ENCODE measurements at places on chromosomes 2 and 18. TPM values are rescaled to one million over a fixed set of nuclear protein-coding genes. Genes with fewer than 3 reads are reported as not detected.

The ZNF396 gene
- total RNA-seq: 0.53 TPM

The PAX8 gene
- total RNA-seq: not detected

The IL36A gene
- not detected for total RNA-seq

The SGPP2 gene
- 6.5 TPM for total RNA-seq

The CYTIP gene
- 1.9 TPM for total RNA-seq

The PLA2R1 gene
- 1.5 TPM for total RNA-seq

The GNAL gene
- 2.1 TPM for total RNA-seq

The G6PC2 gene
- total RNA-seq: not detected

The UGT1A5 gene
- not detected for total RNA-seq

The COL6A3 gene
- total RNA-seq: 222 TPM

The PRKAG3 gene
- 0.09 TPM for total RNA-seq

The IL1RL2 gene
- not detected for total RNA-seq

The WNT6 gene
- total RNA-seq: 0.61 TPM

The MYO7B gene
- total RNA-seq: 1.2 TPM

The CHRND gene
- not detected for total RNA-seq

The SCN9A gene
- total RNA-seq: 0.92 TPM

The CPLX4 gene
- not detected for total RNA-seq

The SERPINB13 gene
- not detected for total RNA-seq

The ELMOD3 gene
- total RNA-seq: 8.7 TPM

The ESPNL gene
- 0.42 TPM for total RNA-seq

The RUFY4 gene
- not detected for total RNA-seq

The DSG4 gene
- total RNA-seq: not detected

The RSAD2 gene
- total RNA-seq: 5.0 TPM

The RAPH1 gene
- 17.9 TPM for total RNA-seq

The UGT1A10 gene
- not detected for total RNA-seq

The GYPC gene
- 80.3 TPM for total RNA-seq

The CABLES1 gene
- total RNA-seq: 1.7 TPM

The KCNF1 gene
- total RNA-seq: 0.23 TPM

The CCDC68 gene
- total RNA-seq: 7.1 TPM

The MLPH gene
- total RNA-seq: 42.6 TPM

The TUBB8B gene
- not detected for total RNA-seq

The TLX2 gene
- not detected for total RNA-seq

The ANKRD30B gene
- total RNA-seq: not detected

The UNC50 gene
- 28.5 TPM for total RNA-seq

The GALR1 gene
- not detected for total RNA-seq

The MDH1B gene
- total RNA-seq: 0.77 TPM

The FAM136A gene
- 25.0 TPM for total RNA-seq

The PLEKHH2 gene
- total RNA-seq: 1.5 TPM

The UGT1A9 gene
- total RNA-seq: not detected

The DSG1 gene
- total RNA-seq: 1.0 TPM

The RHBDD1 gene
- total RNA-seq: 44.1 TPM

The CCDC121 gene
- total RNA-seq: 5.5 TPM

The NOL4 gene
- not detected for total RNA-seq

The SOWAHC gene
- total RNA-seq: 2.0 TPM

The CIB4 gene
- not detected for total RNA-seq
